ENCODE measurements at places on chromosomes 3 and 15.

DNA sequence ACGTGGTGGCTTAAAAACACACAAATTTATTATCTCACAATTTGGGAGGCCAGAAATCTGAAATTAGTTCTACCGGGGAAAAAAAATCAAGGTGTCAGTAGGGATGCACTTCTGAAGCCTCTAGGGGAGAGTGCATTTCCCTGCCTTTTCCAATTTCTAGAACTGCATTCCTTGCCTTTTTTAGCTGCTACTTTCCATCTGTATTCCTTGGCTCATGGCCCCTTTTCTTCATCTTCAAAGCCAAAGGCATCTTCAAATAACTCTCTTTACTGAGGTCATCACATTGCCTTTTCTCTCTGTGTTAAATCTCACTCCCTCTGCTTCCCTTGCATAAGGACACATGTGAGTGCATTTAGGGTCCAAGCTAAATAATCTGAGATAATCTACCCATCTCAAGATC is 69.5 kb upstream of the NEO1 start:
- no peak for DNase-seq

- DNase-seq, result no peak
Measured at GRCh38 chr3:29559741-29560465, 279.0 kb downstream of the RBMS3 start.

DNA sequence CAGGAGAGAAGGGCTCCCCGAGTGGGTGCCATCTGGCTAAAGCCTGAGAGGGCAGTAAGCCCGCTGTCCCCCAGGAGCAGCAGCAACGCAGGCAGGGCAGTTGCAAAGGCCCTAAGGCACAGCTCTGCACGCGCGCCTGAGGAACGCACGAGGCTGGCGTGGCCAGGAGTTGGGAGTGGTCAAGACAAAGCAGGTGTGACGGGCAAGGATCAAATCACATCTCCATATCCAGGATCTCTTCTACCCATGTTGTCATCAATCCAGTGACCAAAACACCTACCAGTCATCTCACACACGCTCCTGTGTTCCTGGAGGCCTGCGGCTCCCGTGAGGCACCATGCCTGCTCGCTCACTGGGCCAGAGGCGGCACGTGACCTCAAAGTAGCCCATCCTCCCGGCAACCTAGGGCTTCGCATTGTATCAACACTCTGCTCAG is 59.5 kb downstream of the ERC2 start:
- no peak for DNase-seq

DNA sequence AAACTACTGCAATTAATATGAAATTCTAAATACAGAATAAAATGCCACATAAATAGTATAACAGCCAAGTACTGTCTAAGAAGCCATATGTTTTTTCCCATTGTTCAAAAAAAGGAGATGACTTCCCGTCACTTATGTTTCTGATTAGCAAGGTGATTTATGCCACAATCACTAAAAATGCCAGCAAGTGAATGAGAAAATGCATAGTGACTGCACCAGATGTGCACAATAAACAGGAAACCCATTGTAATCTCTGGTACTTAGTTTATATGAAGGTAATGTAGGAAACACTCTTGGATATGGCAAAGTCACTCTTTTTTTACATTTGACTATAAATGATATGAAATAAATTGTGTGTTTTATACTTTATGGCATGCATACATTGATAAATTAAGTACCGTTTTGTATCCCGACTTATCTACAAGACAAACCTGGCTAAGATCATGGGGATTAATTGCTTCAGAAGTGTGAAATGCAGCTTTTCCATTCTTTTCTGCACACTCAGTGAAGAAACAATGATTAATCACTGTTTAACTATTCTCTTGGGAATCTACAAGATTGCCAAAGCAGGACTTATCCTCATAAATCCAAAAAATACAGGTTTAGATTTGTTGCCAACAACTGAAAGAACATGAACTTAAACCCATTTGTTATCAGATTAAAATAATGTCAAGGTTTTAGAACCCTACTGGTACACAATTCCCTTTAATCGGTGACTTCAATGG is 164.5 kb downstream of the TBC1D5 start:
- DNase-seq, result no peak

- peak; percentile 92 for DNase-seq
Measured at GRCh38 chr3:136250903-136251460, 842 bp downstream of the PCCB start.
